Hematopoietic multipotent progenitor cell treated with erythropoietin and hydrocortisone succinate and interleukin-3 and kit ligand, for 8 days (in vitro differentiated cells): ENCODE measurements at places on chromosomes 1 and 21.

DNA sequence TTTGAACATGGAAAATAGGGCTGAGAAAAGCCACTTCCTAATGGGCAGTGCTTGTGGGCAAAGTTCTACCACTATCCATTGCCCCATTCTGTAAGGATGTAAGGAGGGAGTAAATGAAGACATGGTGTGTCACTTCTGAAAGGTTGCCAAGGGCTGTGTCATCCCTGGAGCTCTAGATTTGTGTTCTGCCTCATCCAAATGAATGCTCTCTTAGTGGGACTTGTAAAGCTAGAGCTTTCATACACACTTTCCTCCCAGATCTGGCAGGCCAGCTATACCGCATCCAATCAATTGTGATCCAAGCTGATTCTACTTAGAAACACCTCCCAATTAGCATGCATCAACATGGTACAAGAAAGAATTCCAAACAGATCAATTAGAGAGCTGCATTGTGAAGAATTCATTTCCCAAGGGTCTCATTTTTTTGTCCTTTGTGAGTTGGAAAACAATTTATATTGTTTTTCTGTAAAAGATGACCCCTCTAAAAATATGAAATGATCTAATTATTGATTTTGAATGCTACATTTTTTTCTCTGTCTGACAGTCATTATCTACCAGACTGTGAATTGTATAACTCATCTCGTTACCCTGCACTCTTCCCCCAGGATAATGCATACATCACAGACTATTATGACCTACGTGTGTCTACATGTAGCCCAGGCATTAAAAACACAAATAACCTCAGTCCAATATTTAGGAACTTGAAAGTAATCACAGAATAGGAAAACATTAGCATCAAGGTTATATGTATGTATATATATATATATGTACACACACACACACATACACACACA is 117.1 kb upstream of the DUSP10 start:
- no peak for DNase-seq

DNA sequence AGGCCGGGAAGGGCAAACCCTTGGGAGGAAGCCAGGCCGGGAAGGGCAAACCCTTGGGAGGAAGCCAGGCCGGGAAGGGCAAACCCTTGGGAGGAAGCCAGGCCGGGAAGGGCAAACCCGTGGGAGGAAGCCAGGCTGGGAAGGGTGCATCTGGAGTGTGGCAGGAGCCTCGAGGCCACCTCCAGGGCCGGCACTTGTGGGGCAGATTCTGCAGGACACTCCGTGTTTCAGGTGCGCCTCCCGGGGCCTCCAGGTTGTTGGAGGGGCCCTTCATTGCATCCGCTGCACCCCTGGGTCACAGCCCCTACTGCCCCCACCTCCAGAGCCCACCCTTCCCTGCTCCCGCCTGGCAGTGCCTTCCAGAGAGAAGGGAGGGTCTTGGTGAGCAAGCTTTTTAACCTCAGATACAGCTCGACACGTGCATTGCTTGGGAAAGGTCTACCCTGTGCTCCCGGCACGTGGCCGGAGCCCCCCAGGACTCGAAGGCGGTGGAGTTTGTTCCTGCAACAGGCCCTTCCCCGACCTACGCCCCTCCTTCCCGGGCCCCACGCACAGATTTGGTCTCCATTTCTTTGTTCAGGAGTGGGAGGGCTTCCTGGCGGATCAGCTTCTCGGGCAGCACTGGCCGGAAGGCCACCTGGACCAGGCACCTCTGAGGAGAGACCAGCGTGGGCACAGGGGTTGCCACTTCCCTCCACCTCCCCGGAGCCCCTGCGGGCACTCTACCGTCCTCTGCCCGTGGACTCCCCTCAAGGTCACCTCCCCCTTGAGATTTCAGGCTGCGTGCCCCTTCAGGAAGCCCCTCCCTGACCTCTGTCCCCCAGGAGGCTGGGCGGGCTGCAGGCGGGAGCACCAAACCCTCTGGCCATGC is 9.4 kb upstream of the TMEM52 start:
- DNase-seq, result no peak

- DNase-seq, result no peak
Measured at GRCh38 chr1:77874804-77875445, 13.5 kb upstream of the NEXN start.

DNA sequence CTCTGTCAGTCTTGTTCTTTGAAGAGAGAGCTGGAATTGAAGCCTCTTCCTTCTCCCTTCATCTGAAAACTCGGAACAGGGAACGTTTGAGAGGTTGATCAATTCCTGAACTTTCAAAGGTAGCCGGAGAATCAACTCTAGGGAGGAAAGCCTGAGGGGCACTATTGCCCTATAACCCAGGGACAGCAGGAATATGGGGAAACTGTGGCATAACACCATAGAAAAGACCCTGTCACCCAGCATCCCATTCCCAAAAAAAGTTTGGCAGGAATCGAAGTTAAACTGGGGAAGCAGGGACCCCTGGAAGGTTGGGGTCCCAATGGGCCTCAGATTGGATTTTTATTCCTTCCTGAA is 5.1 kb upstream of the NHLH1 start:
- DNase-seq, result no peak

DNA sequence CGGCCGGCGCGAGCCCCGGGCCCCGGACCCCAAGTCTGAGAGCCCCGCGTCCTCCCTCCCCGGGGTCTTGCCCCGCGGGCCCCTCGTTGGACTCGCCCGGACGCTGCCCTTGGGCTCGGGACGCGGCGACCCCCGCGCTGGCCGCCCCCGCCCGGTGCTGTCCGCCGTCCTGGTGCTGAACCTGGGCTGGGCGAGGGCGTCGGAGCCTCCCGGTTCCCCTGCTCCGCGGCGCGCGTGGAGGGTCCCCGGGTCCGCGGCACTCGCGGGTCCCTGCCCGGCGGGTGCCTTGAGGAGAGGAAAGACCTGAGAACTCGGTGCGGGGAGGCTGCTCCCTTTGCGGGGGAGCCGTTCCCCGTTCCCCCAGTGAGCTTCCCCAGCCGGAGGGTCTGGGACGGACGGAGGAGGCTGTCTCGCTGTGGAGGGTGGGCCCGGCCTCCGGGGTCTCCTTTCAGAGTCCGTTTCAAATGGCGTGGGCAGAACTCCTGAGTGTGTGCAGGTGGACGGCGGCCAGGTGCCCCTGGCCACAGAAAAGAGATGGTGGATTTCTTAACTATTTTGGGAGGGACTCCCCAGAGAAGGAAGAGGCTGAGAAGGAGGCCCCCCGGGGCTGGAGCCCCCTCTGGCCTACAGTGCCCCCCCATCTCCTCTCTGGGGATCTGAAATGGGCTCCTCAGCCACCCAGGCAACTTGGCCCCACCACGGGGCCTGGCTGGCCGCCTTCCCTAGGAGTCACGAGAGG is 595 bp downstream of the GABRD start:
- no peak for DNase-seq

DNA sequence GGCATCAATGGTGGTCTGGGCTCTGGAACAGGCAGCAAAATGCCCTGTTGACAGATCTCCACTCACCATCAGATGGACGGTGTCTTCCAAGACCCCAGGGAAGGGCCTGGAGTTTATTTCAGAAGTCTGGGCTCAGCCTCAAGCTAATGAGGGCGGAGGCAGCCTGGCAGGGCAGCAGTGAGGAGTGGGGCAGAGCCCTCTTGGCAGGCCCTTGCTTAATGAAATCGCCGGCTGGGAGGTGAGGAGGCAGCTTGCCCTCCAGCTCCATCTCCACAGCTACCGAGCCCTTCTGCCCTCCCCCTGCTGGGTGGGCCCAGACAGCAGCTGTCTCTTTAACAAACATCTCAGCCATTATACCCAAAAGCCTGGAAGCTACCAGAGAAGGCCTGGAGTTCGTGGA is 22.0 kb upstream of the GRIK3 start:
- DNase-seq, result no peak

DNA sequence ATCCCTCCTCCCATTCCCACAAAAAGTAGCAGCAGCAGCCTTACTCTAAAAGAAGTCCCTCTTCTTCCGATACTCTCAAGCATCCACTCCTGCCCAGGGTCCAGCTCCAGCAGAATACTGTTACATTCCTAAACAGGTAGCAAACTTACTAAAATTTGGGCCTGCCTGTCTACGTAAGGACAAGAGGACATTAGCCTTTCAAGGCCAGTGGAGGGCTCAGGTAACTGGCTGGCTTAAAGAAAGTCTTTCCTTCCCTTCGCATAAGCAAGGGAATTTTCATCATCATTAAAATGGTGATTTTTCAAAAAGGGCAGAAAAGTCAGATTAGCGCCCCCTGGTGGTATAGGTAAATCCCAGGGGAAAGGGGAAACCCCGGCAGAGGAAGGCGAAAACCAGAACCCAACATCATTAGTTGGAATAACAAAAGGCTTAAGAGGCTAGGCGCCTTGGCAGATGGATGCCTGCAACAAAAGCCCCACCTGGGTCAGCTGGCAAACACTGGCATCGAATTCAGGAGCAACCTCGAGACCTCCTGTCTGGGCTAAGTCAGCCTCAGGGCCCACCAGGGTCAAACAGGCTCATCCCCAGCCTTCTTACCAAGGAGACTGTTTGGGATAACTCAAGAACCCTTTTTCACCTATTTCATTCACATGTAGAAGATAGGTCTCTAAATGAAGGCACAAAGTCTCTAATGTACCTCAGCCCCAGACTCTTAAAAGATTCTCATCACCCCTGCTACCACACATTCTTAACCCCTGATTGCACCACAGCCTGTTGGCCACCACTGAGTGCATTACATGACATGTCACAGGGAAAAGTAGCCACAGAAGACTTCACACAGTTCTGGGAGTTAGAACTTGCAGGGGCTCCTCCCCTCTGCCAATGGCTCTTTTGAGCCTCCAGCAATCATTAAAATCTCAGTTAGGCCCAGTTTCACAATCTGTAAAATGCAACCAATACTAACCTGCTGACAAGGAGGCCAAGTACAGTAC is 36.7 kb downstream of the ERI3 start:
- DNase-seq, result peak; percentile 55

GRCh38 chr1:67211589-67212563 is 45.6 kb downstream of the IL23R start:
- DNase-seq, result peak; percentile 62

DNA sequence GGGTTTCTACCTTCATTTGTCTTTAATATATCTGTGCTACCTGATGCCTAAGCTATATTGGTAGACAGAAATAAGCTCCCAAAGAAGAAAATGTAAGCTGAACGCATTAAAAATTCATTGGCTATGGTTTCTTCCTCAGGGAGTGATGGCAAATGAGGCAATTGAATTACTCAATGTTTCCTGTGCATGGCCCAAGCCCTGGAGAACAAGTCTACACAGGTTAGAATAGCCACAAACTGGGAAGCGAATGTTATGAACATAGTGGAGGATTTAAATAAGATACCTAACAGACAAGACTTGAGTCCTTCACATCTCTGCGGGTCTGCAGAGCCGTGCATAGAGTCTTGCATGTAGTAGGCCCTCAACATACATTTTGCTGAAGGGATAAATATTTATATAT is 350.3 kb downstream of the RWDD3 start:
- no peak for DNase-seq

GRCh38 chr1:91502672-91503184 is 2.1 kb downstream of the CDC7 start:
- peak; percentile 60 for DNase-seq

- no peak for DNase-seq
Measured at GRCh38 chr1:69533343-69533742, 34.4 kb upstream of the LRRC7 start.

DNA sequence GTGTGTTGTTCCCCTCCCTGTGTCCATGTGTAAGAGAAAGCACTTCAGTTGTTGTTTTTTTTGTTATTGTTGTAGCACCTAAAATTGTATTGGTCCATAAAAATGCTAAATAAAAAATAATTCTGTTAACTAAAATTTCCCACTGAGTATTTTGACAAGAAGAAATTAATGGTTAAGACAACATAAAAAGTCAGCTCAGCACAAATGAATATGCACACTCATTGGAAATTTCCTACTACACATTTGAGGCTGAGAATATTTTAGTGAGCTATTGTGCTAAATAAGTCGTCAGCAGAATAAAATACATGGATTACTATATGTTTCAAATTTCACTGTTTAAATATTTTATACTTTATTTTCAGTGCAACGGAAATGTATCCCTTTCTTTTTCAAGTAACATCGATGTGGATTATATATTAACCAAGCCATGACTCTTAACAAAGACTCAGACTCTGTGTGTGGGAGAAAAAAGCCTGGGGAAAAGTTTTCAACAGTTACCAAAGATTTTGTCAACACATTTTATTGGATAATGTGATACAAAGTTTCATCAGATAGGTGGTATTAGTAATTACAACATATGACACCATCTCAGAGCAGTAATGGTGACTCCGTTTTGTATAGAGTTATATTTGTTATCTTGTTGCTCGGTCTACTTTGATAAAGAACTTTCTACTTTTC is 63.4 kb downstream of the LYPLAL1 start:
- no peak for DNase-seq

GRCh38 chr1:116154536-116154935 is 43.3 kb downstream of the MAB21L3 start:
- DNase-seq, result no peak

DNA sequence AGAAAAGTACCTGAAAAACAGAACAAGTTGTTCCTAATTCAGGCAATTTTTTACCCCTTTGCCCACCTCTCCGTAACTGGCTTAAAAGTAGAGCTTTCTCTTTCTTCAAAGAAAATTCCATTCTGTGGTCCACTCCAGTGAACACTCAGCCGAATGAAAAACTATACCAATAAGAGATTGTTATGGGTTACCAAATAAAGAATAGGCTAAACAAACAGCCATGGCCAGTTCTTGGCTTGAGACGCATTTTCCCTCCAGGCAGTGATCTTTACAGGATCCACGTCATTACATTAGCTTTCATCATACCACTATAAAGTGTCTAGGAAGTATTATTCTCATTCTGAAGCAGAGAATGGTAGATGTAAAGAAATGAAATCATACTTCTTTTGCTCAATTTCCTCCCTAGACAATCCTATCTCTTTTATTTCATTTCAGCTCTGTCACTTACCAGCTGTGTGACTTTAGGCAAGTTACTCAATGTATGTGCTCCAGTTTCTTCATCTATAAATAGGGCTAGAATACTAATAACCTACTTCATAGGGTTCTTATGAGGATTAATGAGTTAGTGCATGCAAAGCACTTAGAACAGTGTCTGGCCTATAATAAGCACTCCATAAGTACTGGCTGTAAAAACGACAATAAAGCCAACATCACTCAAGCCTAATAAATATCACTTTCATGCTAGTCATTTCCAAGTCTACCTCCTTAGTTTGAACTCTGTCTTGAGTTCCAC is 26.5 kb upstream of the TRIM45 start:
- DNase-seq, result no peak
